ENCODE measurements at places on chromosomes 11 and 22.

GRCh38 chr11:10019906-10020682 lies 273.9 kb downstream of the SBF2 start:
- no peak for DNase-seq

DNA sequence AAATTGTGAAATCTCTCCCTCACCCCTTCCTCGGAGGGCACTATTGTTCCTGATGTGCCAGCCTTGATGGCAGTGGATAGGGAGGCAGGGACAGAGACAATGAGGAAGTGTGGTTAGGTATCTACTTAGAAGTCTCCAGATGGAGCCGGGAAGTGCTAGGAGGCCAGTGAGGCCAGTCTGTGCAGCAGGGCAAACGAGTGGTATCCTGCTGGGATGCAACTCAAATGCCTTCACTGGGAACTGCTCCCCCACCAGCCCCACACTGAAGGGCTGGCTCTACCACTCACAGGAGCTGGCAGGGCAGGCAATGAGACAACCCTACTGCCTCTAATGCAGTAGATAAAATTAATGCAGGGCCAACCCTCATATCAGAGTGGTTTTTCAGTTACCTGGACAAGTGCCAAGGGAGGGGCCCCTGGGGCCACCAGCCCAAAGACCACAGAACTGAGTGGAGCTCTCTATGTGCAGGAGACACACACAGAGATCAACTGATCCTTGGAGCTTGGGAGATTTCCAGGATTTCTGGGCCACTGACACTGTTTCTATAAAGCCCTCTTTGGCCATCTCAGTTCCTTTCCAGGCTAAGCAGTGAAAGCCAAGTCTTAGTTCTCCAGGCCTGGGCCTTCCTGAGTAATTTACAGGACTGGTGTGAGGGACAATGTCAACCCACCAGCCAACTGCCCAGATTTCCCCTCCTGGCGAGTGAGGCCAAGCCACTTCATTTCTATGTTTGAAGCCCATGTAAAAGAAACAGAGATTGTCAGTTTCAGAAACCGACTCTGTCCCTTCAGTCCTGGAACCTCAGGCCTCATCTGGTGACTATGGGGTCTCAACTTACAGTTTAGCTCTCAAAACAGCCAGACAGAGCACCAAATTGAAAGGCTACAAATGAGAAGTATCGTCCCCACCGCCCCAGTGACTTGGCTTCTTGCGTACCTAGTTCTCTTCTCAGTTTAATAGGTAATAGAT lies 4.1 kb downstream of the MIF start:
- no peak for DNase-seq

DNA sequence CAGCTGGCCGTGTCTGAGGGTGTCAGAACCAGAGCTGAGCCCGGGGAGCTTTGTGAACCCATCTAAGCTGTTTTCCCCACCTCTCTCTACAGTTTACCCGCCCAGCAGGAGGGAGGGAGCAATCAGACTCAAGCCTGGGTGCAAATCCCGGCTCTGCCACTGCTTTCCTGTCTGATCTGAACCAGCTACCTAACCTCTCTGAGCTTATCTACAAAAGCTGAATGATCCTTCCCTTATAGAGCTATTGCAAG lies 252 bp downstream of the APOL2 start:
- no peak for DNase-seq

- DNase-seq: no peak
Measured at GRCh38 chr22:49938565-49939136, 20.2 kb downstream of the CRELD2 start.

DNA sequence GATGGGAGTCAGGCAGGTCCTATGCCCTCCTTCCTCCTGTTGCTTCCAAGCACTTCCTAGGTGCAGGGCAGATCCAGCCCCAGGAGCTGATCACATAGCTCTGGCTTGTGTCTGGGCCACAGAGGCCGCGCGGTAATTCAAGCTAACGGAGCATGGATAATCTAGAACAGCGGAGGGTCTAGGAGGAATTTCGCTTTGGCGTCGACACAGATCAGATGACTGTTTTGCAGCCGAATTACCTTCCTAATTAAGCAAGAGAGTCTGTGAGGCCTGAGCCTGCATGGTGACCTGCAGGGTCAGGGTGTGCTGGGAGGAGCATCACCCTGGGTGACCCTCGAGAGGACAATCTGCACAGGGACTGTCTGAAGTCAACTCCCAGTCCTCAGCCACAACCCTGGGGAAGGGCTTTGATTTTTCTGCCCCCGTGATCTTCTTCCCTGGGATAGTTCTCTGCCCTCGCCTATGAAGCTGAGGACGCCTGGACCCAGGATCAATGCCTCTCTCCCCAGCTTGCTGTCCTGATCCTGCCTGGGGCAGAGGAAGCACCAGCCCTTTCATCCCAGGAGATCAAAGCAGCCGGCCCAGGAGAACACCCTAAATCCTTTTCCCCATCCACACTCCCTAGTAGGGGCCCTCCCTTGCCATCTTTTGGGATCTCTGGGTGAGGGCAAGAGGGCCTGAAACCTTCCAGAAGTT lies 11.0 kb downstream of the NECTIN1 start:
- no peak for DNase-seq

DNA sequence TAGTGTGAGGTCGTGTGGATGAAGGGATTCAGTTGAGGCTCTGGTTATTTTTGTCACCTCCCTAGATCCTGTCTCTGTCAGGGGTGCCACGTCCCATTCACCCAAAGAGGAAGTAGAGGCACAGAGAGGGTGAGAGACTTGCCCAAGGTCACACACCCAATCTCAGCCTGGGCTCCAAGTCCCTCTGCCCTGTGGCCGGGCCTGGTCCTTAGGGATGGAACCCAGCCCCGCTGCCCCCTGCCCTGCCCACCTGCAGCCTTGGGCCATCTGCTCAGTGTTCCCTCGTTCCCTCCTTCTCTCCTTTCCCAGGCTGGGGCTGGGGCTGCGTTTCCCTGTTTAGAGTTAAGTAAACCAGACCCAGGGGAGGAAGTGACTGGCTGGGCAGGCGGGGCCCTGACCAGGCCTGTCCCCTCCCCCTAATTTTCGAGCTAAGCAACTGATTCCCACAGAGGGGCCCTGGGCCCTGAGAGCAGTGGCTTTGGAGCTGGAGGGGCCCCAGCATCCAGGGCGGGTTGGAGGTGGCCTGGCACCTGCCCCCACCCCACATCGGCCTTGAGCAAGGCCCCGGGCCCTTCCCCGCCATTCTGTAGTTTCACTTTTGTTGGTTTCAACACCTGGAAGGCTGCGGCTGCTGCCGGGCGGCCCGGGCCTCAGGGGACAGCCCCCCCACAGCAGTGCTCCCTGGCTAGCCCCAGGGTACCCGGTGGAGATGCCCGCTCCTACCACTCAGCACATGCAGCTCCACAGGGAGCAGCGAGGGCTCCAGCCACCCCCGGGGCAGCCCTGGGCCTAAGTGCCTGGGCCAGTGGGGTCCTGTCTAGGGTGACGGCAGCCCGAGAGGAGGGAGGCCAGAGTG lies 1.5 kb downstream of the TCIRG1 start:
- no peak for DNase-seq
